ENCODE measurements at places on chromosomes 7 and 10. TPM values are rescaled to one million over a fixed set of nuclear protein-coding genes. Genes with fewer than 3 reads are reported as not detected.

Gene ELFN1
- total RNA-seq: 0.96 TPM

Gene MEOX2
- total RNA-seq: 6.5 TPM

Gene FAM131B
- total RNA-seq: 7.2 TPM

Gene EEPD1
- total RNA-seq: 9.9 TPM

Gene PHF14
- 99.4 TPM for total RNA-seq

GRCh38 chr7:44307301-44307900 is 18.0 kb downstream of the CAMK2B start:
- DNase-seq: no peak

DNA sequence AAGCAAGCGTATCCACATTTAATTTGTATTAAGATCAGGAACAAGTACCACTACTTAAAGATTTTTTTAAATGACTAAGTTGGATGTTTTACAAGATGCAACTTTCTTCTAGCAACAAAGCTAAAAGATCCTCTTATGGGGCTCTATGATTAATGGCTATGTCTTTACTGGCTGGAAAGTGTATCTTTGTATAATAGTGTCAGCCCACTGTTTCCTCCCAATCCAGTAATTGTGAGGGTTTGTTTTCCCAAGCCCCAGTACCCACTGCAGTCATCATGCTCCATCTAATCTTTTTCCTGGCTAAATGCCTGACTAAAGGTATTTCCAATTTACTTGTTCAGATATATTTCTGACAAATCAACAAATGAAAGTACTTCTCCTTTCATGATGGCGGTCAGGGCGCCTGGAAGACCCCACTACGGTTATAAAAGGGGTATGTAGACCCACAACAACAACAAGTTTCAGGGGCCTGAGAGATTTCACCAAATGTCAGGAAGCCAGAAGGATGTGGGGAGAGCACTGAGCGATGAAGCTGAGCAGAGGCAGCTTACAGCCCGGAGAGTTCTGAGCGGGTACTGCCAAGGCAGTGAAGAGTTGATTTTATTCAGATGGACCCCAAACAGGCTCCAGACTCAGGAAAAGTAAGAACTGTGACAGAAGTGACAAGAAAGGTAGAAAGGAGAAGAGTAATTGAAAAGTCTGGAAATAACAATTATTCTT is 222.6 kb upstream of the KLF14 start:
- DNase-seq: no peak

DNA sequence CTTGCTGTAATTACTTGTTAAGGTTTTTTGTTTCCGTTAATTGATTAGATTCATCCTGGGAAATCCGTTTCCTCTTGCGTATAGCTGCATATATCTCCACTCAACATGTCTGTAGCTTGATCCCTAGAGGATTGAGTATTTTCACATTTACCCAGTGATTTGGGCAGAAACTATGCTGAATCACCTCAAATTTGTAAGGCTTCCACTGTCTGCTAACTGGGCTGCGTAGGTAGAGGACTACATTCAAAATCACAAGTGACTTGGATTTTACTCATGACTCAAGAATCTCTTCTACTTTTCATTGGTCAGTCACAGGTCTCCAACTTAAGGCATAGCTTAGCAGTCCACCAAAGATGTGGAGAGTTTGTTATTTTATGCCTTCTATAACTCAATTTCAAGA is 141.8 kb downstream of the POLR1F start:
- DNase-seq: no peak

DNA sequence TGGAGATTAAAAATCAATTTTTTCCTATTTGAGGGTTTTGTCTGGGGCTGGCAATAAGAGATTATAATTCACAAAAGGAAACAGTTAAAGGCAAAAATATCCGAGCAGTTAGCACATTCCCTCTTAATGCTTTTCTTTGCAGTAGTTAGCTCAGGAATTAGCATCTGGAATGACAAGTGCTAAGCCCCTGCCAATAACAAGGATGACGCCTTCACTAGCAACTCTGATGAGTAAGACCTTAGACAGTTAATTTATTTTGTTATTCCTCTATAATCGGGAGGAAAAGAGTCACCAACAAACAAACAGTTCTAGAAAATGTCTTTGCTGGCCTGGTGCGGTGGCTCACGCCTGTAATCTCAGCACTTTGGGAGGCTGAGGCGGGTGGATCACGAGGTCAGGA is 151.3 kb downstream of the TRIL start:
- DNase-seq: no peak

GRCh38 chr7:150939052-150939451 is 39.1 kb downstream of the KCNH2 start:
- no peak for DNase-seq

DNA sequence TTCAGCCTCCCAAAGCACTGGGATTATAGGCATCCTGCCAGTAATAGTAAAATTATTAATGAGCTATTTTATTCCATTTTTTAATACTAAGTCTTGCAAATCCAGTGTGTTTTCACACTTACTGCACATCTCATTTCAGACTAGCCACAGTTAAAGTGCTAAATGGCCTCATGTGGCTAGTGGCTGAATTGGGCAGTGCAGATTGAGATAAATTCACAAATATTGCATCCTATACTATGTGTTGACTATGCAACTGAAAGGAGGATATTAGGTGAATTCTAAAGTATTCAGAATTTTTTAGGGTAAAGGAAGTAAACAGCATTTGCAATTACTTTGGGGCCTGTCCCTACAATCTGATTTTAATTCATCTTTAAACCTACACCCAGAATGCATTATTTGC is 10.2 kb downstream of the APBB1IP start:
- no peak for DNase-seq

GRCh38 chr10:116845823-116846222 is 3.5 kb upstream of the ENO4 start:
- DNase-seq: no peak

- DNase-seq: peak; percentile 61
Observed at GRCh38 chr7:139776486-139777132, 1.2 kb downstream of the HIPK2 start.

GRCh38 chr10:78619115-78619851 is 449.5 kb upstream of the ZMIZ1 start:
- DNase-seq: peak; percentile 35
